ENCODE measurements at places on chromosomes 2 and 18.
A peak's percentile ranks its signal among the peaks of the same experiment; 100 is the strongest.

DNA sequence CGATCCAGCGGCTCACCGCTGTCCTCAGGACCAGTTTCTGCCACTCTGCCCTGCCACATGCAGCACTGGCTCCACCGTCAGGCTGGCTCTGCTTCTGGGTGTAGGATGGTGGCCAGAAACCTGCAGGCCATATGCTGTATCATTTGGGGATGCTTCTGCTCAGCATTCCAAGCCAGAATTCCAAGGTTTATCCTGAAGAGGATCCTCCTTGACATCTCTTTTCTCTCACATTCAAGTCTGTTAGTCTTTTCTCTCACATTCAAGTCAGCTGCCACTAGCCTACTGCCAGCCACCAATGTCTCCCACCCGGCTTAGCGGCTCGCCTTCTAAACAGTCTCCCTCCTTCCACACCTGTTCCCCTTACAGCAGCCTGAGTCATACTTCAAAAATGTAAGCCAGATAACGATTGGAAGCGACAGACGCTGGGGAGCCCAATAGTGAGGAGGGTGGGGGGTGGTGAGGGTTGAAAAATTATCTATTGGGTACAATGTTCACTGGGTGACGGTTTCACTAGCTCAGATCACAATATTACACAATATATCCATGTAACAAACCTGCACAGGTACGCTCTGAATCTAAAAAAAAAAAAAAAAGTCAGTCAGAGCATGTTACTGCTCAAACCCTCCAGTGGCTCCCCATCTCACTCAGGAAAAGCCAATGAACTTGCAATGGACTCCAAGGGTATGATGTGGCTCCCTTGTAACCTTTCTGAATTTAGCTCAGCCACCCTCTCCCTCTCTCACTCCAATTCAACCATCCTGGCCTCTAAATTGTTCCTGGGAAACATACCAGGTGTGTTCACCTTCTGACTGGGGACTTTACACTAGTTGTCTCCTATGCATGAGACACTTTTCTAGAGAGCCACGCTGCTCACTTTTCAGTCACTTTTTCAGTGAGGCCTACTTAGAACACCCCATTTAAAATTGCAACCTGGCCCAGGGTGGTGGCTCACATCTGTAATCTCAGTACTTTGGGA is 38.8 kb upstream of the SP3 start:
- no peak for DNase-seq

GRCh38 chr2:156675896-156676295 is 239.7 kb downstream of the GPD2 start:
- DNase-seq: no peak

- DNase-seq: no peak
Measured at GRCh38 chr2:60311524-60311923, 241.9 kb downstream of the BCL11A start.

GRCh38 chr2:40204268-40204667 is 247.6 kb downstream of the SLC8A1 start:
- no peak for DNase-seq

GRCh38 chr2:201248288-201248844 is 12.0 kb upstream of the CASP8 start:
- DNase-seq: no peak

GRCh38 chr2:33275689-33276444 is 200.6 kb upstream of the RASGRP3 start:
- DNase-seq: peak; percentile 15

- no peak for DNase-seq
Measured at GRCh38 chr2:97716695-97717612, 3.6 kb downstream of the ZAP70 start.

DNA sequence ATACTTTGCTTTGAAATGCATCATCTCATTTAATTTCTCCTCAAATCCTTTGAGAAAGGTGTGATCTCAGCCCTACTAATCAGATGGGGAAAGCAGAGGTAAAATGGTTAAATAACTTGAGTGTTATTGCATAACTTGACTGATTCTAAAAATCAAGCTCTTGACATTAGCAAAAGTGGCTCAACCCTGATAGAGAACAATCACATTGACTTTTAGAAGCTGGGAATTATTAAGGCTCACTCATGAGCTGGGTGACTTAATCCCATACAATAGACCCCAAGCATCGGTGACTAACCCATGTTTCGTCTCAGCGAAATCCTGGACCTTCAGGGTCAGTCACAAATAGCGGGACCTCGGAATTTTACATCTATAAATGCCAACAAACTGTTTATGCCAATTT is 378.9 kb downstream of the NBAS start:
- no peak for DNase-seq

- no peak for DNase-seq
Measured at GRCh38 chr2:16034151-16034974, 94.0 kb downstream of the MYCN start.

DNA sequence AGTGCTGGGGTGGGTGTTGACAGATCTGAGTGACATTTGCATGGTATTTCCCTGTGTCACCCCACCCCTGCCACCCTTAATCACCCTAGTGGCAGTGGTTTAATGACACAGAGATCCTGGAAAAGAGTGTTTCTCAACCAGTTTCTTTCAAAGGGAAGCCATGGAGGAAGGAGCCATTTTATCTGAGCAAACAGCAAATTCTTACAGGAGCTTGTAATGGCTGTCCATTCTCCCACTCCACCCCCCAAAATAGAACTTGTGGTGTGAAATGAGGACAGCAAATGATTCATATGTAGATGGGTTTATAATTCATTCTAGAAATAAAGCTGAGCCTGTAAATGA is 51.5 kb downstream of the CDC42EP3 start:
- DNase-seq: no peak

DNA sequence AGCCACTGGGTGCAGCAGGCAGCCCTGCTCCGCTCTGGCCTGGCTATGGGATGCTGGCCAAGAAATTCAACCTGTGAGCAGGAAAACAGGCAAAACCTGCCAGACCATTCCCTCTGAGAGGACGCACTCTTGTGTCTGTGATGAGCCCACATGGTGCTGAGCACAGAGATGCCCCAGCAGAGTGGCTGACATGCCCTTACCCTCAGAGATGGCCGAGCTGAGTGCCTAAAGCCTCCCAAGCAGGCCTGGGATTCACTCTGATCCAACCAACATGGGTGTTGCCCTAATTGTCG is 34.3 kb upstream of the TAF1B start:
- no peak for DNase-seq

- peak; percentile 40 for DNase-seq
Measured at GRCh38 chr2:111007757-111008688, 112.7 kb upstream of the BCL2L11 start.
